Central memory CD4-positive, alpha-beta T cell (primary cell): ENCODE measurements at places on chromosomes 6 and 20.

- DNase-seq, result no peak
These were observed 225.3 kb downstream of the KHDC1L start for GRCh38 chr6:72999995-73000394.

GRCh38 chr6:43784049-43784855, 14.2 kb downstream of the VEGFA start:
- DNase-seq, result no peak

- no peak for DNase-seq
These were observed 209.0 kb upstream of the CITED2 start for GRCh38 chr6:139583420-139583819.

DNA sequence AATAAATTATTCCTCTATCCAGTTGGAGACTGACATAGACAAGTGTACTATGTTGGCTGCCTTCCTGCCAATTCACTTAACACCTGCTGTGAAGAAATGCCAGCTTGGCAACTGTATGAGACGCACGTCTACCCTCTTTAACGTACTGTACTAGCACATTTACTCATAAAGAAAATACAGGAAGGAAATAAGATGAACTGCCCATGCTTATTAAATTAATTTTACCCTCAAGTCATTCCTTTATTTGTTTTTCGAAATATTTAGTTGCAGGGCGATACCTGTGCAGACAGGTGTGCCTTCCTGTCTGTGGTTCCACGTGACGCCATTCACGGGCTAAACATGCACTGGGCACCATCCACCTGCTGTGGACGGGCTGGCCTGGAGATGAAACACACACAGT, 52.0 kb downstream of the PSMG4 start:
- DNase-seq, result no peak
